NCI-H526 (cell line): ENCODE measurements at places on chromosomes 1 and 21.

DNA sequence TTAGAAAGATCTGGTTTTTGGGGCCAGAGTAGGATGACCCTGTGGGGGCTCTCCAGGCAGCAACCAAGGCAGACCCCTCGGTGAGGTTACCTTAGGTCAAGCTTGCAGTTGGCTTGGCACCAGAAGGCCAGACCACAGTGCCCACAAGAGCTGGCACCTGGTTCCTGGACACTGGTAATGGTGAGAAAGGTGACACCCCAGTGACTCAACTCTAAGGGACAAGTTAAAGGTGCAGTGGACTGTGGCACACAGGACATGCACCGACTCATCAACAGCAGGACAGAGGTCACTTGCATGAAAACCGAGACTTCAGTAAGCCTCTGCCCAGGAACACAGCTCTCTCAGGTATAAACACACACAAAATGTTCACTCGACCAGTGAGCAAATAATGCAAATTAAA is 6.7 kb downstream of the LRRC38 start:
- DNase-seq, result no peak

DNA sequence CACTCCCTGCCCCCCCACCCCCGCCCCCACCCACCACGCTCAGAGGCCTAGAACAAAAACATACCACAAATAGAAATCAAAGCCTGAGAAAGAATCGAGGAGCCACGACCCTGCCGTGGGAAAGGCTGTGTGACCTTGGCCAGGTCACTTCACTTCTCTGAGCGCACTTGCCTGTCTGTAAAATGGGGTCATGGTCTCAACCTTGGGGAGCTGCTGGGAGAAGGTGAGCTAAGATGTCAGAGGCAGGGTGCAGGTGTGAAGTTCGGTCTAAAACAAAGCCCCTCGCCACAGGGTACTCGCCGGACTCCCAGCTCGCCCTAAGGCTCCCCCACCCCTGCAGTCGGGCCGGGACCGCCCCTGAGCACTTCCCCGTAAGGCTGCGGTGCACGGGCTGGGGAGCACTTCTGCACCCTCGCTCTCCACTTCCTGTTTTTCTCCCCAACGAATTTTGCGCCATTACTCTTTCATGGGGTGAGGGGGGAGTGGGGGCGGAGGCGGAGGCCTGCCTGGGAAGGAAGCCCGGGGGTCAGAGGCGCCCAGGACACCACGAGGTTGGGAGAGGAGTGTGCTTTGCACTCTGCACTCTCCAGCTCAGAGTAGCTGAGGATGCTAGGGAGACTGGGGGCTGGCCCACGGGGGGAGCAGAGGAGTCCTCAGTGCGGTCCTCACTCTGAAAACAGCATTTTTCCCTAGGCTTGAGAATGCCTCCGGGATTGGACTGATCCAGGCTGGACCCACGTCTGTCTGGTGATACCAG is 21.9 kb upstream of the PIK3CD start:
- DNase-seq, result no peak

GRCh38 chr1:47161298-47162040 is 24.2 kb downstream of the CYP4A22 start:
- DNase-seq, result no peak

DNA sequence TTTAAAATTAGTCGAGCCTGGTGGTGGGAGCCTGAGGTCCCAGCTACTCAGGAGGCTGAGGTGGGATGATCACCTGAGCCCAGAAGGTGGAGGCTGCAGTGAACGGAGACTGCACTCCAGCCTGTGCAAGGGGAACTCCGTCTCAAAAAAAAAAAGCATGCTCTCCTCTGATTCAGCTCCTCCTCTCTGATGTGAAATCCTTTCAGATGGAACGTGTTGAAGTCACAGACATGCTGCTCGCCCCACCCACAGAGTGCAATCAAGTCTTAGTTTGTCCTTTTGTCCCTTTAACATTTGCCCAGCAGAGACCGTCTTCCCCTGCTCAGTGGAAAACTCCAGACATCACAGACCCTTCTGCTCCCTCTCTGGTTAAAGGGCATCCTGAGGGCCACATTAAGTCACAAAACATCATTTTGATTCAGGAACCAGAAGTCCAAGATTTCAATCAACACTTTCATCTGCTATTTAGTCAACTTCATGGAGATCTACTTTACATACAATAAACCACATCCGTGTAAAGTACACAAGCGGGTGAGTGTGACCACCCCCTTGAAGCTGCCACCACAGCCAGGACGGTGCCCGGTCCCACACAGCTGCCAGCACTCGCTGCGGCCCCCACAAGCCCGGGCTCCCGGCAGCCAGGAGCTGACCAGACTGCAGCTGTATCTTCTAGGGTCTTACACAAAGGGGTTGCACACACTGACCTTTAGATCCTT is 18.9 kb upstream of the RNF223 start:
- no peak for DNase-seq

DNA sequence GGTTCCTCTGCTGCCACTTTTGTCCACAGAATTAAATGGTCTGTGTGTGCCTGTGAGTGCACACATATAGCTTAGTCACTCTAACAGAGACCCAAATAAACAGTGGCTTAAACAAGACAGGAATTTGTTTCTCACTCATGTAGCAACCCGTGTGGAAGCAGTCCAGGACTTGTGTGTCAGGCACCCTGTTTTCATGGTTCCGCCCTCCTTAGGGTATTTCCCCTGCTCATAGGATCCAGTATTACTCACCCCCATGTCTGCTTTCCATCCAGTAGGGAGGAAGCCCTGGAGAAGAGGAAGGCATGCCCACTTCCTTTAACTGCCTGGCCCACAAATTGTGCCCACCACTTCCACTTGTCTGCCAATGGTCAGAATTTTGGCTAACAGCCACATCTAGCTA is 41.3 kb upstream of the TACSTD2 start:
- no peak for DNase-seq

- no peak for DNase-seq
Measured at GRCh38 chr1:16072616-16073484, 601 bp downstream of the FAM131C start.

GRCh38 chr21:31181082-31181750 is 142.9 kb upstream of the KRTAP19-8 start:
- DNase-seq, result no peak

- no peak for DNase-seq
Measured at GRCh38 chr1:192311281-192311680, 5.5 kb upstream of the RGS21 start.

DNA sequence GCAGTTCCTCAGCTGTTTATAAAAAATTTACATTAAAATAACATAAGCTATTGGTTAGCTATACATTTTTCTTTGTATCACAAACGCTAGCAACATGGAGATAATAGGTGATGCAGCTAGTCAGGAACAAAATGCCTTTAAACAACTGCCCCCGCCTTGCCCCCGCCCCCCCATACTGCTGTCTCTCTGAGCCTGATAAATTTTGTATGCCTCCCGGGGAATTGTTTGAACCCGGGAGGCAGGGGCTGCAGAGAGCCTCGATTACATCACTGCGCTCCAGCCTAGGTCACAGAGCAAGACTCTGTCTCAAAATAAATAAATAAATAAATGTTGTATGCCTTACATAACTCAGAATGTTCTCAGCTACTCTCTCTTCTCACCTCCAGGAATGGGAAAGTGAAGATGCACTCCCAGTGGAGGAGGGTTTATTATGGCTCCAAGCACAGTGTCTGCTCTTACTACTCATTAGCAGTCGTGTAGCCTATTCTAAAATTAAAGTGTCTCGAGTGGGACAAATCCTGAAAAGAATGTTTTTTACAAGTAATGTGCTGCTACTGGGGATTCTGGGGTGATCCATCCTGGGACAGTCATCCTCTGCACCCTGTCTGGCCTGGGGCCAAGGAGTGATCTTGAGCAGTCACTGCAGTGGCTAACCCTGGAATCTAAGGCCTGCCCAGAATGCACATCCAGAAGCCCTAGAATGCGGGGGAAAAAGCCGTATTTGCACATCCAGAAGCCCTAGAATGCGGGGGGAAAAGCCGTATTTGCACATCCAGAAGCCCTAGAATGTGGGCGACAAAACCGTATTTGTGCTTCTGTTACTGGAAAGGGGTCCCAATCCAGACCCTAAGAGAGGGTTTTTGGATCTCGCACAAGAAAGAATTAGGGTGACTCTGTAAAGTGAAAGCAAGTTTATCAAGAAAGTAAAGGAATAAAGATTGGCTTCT is 39.4 kb upstream of the ZNF496 start:
- DNase-seq, result no peak

- DNase-seq, result no peak
Measured at GRCh38 chr1:220943319-220943996, 64.2 kb downstream of the HLX start.

DNA sequence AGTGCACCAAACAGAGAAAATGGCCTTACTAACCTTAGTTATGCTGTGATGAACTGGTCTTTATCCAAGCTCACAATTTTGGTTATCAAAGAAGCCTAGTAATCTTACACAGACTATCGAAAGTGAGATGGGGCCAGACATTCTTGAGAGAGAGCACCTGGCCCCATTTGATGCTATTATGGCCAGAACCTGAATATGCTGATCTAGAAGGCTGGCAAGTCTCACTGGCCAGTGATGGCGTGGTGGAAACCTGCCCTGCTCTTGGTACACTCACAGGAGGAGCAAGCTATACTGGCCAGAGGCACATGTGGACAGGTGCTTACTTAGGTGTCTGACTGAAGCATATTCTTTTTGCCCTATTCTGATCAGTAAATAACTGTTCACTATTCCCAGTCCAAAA is 357.8 kb upstream of the ZRANB2 start:
- DNase-seq, result no peak

DNA sequence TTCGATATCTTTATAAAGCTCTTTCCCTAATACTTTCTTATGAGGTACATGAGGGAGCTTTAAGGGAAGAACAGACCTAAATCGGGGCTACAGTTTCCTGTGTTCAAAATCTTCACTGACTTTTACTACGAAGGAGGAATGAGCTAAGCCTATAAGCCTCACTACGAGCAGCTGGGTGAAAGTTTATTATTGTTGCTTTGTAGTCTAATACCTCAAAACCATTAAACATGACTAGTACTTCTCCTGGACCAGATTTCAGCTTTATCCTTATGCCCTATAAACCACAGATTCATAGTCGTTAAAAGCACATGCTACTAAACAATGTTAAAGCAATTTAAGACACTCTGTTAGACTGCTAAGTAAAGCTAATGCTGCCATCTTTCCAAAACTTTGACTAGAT is 30.2 kb downstream of the NDC1 start:
- DNase-seq, result no peak

DNA sequence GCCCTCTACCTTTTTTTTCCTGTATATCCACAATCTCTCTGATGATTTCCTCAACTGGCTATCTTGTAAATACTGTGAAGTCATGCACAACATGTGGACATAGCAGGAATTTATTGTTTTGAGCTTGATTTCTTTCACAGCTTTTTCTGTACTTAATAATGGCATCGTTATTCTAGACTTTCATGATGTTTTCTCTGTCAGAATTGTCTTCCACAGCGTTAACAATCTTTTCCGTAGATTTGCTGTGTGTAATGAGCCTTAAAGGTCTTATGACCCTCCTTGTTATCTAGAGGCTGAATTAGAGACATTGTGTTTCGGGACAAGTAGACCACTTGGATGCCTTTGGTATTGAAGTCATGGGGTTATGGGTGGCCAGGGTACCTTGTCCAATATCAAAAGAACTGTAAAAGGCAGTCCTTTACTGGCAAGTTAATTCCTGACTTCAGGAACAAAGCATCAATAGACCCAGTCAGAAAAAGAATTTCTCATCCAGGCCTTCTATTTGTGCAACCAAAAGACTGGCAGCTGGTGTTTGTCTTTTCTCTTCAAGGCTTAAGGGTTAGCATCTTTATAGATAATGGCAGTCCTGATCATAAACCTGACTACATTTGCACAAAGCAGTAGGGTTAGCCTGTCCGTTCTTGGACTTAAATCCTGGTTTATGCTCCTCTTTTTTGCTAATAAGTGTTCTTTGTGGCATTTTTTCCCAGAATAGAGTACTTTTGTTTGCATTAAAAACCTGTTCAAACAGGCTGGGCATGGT is 30.1 kb upstream of the CHAF1B start:
- DNase-seq, result no peak

GRCh38 chr1:67700692-67701410 is 15.8 kb downstream of the GADD45A start:
- DNase-seq, result peak; percentile 45

- DNase-seq, result peak; percentile 37
Measured at GRCh38 chr1:20440785-20441200, 45.2 kb downstream of the CAMK2N1 start.

DNA sequence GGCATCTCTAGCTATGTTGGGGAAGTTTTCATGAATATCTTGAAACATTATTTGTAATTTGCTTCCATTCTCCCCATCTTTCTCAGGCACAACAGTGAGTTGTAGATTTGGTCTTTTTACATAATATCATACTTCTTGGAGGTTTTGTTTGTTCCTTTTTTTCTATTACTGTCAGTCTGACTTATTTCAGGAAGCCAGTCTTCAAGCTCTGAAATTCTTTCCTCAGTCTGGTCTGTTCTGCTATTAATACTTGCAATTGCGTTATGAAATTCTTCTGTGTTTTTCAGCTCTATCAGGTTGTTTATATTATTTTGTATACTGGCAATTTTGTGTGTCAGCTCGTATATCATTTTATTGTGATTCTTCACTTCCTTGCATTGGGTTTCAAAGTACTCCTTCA is 424.6 kb upstream of the PTBP2 start:
- no peak for DNase-seq

DNA sequence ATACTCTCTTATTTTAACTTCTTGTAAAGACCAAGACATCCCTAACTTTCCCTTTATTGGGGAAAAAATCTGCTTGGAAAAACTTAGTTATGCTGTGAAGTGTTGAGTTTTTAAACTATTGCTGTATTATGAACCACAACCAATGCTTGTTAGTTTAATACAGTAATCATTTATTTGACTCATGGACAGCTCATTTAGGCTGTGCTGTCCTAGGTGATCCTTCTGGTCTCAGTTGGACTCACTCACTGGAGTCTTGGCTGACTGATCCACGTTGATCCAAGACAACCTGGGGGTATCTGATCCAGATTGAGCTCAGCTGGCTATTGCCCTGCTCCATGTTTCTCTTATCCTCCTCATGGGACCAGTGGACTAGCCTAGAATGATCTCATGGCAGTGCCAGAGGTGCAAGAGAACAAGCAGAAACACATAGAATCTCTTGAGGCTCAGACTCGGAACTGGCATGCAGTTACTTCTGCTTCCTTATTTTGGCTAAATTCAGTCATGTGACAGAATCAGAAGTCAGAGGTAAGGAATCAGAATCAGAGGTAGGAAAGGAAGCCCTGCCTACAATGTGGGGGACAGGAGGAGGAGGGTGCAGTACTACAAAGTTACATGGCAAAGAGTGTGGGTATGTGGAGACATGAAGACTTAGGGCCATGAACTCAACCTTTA is 156.5 kb downstream of the FGGY start:
- DNase-seq, result no peak

DNA sequence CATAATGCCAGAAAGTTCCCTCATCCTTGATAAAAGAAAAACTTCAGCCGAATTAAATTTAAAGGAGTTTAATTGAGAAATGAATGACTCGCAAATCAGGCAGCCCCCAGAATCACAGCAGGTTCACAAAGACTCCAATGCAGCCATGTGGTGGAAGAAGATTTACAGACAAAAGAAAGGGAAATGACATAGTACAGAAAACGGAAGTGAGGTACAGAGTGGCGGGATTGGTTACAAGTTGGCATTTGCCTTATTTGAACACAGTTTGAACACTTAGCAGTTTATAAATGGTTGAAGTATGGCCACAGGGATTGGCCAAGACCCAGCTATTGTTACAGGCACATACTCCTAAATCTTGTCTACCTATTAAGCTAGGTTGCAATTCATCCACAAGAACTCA is 46.6 kb downstream of the HIVEP3 start:
- no peak for DNase-seq

- DNase-seq, result no peak
Measured at GRCh38 chr1:101044259-101044658, 18.7 kb upstream of the DPH5 start.
